ENCODE measurements at places on chromosomes 2 and 18.

DNA sequence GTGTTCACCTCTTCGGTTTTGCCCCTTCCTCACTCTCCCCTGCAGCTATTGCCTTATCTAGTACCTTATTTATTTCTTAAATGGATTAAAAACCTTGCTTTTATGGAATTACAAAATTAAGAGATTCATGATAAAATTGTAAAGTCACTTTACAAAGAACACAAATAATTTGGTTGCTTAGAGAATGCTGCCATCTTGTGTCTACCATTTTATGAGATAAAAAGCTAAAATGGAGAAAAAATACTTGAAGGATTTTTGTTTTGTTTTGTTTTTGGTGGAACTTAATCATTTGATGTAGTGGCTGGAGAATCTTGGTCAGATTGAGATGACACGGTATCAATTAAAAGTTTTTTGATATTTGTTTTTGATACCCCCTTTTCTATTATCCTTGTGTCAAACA is 69.6 kb downstream of the R3HDM1 start:
- DNase-seq: no peak

DNA sequence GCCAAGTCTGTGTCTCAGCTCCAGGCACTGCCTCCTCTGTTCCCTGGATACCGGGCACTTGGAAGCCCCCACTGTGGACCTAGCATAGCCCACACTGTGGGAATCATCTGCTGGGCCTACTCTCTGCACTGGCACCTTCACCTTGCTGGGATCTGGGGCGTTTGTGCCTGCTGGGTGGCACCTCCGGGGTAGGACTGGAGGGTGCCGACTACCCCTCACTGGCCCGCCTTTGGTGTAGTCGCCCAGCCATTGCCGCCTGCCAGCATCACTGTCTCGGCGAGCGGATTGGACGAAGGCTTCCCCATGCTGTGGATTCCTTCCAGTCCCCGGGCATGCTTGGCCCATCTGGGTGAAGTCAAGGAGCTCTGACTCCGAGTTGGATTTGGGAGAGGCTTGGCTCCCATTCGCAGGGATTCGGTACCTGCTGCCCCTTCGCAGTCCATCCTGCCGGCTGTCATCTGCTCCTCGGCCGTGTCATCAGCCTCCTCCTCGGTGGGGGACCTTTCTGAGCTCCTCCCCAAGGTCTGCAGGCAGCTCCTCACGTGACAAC is 180.6 kb upstream of the HDAC4 start:
- no peak for DNase-seq

DNA sequence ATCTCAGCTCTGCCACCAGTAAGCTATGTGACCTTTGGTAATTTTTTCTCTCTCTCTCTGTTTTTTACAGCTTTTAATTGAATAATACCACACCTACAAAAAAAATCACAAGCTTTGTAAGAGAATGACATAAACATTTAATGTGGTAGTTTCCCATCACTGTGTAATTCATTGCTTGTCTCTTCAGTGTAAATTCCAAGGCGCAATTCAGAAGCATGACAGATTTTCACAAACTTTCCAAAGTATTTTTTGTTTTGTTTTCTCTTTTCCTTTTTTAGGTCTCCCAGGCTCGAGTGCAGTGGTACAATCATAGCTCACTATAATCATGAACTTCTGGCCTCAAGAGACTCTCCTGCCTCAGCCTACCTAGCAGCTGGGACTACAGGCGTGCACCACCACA is 25.0 kb upstream of the PPM1B start:
- DNase-seq: no peak

DNA sequence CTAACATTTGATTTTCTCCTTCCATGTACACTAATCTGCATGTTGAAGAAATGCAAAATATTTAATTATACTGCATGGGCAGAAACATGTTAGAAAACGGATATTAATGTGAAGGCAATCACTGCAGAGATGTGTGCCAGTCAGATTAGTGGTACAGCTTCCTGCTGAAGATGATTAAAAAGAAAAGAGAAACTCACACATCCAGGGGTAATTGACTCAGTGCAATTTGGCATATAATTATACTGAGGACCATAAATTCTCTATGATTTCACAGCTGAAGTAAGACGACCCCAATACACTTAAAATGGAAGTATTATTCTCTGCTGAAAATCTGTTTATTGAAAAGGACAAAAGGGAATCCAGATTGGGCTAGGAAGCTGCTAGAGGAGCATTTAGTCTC is 243.4 kb downstream of the TGIF1 start:
- no peak for DNase-seq

GRCh38 chr18:48274301-48274700 is 134.9 kb downstream of the ZBTB7C start:
- no peak for DNase-seq

GRCh38 chr18:79926715-79927606 is 24.5 kb downstream of the SLC66A2 start:
- no peak for DNase-seq

DNA sequence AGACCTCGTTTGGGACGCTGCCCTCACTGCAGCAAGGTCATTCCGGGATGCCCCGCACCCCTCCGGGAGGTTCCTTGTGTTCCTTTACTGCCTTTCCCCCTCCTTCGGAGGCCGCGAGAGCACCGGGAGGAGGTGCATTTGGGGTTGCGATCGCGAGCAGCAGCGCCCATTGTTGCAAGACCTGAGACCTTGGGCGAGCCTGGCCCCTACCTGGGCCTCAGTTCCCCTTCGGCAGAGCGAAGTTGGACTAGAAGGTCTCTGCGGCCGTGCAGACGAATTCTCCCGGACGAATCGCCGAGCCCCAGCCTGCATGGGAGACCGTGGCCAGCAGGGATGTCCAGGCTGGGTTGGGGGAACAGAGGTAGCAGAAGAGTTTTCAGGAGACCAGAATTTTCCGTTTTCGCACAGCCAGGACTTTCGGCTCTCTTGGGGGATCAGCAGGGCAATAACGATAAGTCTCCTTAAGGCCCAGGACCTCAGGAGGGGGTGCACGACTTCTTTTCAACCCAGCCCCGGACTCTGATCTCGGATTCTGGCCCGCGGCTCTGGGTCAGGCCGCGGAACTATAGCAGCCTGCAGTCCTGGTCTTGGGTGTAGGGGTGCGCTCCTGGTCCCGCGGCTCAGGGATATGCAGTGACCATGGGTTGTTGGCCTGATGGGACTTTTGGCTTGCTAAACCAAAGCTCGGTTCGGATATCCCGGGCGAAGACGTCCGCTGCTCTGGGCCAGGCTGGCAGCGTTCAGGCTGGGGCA is 2.8 kb downstream of the GDF7 start:
- DNase-seq: no peak

GRCh38 chr2:26318950-26319349 is 27.0 kb upstream of the SELENOI start:
- DNase-seq: no peak

DNA sequence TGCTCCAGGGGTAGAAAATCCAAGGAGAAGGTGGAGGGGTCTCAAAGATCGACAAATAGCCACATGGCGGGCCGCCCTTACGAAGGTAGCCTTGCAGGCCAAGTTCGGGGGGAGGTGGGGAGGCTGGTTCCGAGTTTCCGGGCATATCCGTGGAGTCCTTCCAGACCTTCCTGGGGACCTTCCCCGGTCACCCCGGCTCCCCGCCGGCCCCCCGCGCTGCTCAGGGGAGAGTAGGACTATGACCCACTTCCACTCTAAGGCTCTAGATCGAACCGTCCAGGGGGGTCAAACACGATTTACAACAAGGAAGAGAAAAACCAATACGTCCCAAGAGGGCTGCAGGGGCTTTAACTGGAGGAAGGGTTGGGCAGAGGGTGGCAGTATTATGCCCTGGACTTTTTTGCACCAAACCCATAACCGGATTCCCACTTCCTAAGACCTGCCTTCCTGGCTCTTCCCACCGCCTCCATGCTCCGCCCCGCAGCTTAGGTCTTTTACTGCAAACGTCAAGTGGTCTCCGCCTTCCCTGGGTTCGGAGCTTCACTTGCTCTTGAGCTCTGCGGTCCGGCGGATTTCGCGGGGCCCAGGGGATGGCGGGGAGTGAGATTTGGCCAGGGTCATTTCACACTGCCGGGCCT is 779 bp upstream of the LYPD6 start:
- no peak for DNase-seq

- DNase-seq: peak; percentile 1
These were observed 357.3 kb downstream of the ZEB2 start for GRCh38 chr2:144162652-144163051.

DNA sequence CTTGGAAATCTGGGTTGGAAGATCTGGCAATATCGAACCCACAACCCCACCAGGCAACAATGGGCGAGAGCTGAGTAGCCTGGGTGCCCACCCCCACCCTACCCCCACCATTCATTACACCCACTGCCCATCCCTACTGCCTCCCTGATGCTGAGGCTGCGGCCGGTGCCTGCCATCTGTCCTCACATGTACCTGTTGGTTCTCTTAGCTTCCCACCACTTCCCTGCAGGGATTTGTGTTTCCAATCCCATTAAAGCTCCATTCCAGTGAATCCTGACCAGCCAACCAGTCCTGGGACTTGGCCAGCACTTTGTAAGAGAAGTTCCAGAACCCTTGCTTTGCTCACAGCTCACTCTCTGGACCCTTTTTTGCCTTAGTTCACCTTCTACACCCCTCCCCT is 163.0 kb upstream of the SH3BP4 start:
- DNase-seq: no peak

- no peak for DNase-seq
These were observed 405.4 kb downstream of the SETBP1 start for GRCh38 chr18:45085916-45086624.

DNA sequence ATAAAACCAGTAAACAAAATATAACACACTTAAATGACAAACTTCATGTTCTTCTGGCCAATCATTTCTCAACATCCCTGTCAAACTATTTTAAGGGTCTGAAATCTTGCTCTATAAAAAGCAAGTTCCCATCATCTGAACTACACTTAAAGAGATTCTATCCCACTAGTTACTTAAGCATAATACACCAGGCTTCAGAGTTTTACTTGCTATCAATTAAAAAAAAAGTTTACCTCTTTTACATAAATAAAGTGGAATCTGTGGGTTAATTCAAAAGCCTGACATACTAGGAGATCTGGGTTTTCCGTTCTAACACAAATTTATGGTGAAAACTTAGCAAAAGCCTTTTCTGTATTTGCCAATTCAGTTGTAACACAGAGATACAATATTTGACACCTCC is 1.9 kb downstream of the CLASP1 start:
- DNase-seq: no peak

DNA sequence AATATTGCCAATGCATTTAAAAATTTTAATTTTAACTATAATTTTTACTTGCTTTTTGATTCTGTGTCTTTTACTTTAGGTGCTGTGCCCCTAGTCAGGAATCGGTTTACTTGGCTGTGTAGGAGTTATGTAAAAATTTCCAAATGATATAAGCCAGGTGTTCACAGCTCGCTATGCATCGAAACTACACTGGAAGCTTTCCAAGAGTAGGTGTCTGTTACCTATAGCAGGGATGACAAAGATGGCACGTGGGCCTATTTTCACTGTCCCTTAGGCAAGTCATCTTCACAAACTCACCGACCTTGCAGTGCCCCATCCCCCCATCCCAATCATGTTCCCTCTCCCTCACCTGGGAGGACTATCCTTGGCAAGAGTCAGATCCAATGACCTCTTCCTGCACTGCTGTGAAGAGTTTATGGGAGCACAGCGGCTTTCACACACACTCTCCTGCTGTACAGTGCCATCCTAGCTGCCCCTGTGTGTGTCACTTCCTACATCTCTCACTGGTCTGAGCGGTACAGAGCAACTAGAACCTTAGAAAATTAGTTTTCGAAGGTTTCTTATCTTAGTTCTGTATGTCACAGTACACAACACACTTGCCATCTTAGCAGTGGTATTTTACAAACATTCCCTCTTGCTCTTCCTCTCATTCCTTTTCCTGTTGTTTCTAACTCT is 49.2 kb upstream of the NAB1 start:
- DNase-seq: no peak

DNA sequence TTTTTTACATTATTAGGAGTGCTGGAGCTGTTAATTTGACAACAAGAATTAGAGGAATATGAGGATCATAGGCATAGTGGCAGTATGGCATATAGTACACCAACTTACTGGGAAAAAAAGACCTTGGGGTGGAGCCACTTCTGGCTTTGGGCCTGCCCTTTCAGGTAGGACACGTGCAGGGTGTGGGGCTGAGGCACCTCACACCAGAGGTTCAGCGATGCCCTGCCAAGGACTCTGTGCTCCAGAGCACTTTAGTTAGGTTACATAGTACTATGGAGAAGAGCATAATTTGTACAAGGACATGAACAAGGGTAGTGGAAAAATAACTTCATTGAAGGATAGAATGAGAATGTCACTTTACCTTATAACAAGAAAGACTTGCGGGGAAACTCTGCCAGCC is 77.1 kb upstream of the CD302 start:
- no peak for DNase-seq

DNA sequence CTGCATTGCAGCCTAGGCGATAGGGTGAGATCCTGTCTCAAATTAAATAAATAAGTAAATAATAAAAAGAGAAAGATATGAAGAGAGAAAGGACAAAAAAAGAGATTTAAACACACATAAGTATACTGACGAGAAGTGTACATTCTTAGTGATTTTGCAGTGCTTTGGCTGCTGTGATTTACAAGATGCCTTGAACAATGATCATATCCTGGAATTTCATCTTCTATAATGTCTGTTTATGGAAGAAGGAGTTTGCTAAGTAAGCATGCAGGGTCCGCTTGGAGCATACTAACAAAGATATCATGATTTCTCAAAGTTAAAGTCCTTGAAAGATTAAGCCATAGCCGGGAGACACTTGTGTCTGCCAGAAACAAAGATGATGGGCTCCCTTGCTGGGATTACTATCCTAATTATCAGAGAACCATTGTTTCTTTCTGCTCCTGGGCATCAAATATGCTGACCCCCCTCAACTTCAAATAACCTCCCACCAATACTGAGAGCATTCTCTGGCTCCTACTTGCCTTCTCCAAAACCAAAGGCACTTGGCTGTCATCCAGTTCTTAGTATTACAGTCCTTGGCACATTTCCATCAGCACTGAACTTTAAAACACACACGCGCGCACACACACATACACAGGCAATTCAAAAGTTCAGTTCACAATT is 47.5 kb upstream of the STAM2 start:
- DNase-seq: no peak

GRCh38 chr18:55245211-55245614 is 286.0 kb upstream of the CCDC68 start:
- DNase-seq: no peak

- no peak for DNase-seq
These were observed 13.5 kb upstream of the DARS1 start for GRCh38 chr2:135998879-135999278.

- no peak for DNase-seq
These were observed 8.4 kb downstream of the FBXO36 start for GRCh38 chr2:229930656-229931055.

GRCh38 chr2:217186668-217187159 is 326.9 kb upstream of the TNP1 start:
- DNase-seq: no peak

Measured in effector CD8-positive, alpha-beta T cell (primary cell).